ENCODE measurements at places on chromosomes 2 and 18.
A peak's percentile ranks its signal among the peaks of the same experiment; 100 is the strongest.

GRCh38 chr2:209046163-209046562 is 377.7 kb upstream of the MAP2 start:
- DNase-seq, result no peak

- DNase-seq, result no peak
Observed at GRCh38 chr18:58638441-58638840, 9.6 kb upstream of the ALPK2 start.

GRCh38 chr18:22838639-22839277 is 94.4 kb upstream of the RBBP8 start:
- DNase-seq, result no peak

DNA sequence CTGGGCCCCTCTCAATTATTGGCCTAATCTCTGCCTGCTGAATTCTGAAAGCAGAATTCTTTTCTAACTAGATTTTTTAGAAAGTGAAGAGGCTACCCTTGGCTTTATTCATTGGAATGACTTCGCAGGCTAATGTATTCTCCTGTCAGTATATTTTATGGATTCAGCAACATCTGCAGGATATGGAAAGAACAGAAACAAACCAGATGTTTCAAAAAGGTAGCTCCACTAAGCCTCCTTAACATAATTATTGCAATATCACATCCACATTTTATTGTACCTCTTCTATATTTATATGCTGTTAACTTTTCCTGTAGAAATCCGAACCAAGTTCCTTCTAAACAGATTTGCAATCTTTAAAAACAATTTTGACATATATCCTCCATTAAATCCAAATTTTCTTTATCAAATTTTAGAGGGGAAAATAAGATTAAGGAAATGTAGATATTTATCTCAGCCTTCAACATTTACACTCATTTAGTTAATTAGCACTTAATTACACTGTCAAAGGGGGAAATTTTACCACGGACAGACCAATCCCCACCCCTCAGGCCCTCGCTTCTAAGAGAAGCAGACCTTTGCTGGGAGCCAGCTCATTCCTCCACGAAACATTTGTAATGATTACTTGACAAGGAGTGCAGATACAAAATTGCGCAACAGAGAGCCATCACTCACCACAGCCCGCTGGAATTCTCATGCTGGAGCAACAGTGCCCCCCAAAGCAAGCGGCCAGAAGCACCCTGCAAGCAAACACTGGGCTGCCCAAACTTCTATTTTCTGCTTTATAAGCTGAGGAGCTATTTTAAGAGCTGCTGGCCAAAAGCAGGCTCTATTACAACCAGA is 253.4 kb downstream of the ETAA1 start:
- no peak for DNase-seq

DNA sequence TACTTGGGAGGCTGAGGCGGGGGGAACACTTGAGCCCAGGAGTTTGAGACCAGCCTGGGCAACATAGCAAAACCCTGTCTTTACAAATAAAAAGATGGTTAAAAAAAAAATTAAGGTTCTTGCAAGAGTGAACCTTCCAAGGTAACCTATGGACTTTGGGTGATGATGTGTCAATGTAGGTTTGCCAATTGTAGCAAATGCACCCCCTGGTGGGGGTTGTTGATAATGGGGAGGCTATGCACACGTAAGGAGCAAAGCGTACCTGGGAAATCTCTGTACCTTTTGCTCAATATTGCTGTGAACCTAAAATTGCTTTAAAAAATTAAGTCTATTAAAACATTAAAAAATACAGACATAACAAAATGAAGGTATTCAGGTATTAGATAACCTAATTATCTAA is 70.4 kb downstream of the CWC22 start:
- no peak for DNase-seq

DNA sequence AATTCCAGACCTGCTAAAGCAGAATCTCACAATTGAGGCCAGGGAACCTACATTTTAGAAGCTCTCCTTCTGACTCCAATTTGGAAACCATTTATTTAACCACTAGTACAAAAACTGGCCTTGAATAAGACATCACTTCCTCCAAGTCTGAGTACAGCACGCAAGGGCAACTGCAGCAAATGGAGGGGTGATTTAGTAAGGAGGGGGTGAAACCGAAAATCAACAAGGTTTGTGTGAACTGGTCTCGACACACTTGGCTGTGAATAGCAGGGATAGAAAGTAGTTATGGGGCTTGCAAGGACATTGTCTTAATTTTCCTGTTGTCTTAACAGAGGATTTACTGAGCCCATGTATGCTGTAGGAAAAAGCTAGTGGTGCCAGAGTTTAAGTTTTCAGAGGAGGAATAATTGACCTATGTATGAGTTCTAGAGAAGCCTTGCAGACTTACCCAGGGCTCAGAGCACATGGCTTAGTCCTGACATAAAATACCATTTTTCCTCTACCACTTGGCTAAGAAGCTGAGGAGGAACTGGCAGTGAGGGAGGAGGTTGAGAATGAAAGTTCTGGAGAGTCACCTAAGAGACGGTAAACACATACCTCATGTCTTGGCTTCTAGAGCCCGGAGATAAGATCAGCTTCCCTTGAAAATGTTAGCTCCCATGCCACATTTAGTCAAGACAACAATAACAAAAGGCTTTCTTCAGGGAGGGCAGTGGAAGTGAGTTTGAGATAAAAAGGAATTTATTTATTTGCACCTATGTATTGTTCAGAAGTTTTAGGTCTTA is 114.8 kb downstream of the SMAD2 start:
- no peak for DNase-seq

- no peak for DNase-seq
Observed at GRCh38 chr2:127416506-127417001, 1.7 kb upstream of the PROC start.

GRCh38 chr2:178677599-178677998 is 129.6 kb downstream of the TTN start:
- DNase-seq, result no peak

GRCh38 chr2:119264781-119265692 is 41.4 kb downstream of the STEAP3 start:
- DNase-seq, result peak; percentile 28

- no peak for DNase-seq
Observed at GRCh38 chr2:78245394-78246135, 723.4 kb upstream of the LRRTM4 start.

- DNase-seq, result no peak
Observed at GRCh38 chr2:225599856-225600255, 200.3 kb downstream of the NYAP2 start.

- no peak for DNase-seq
Observed at GRCh38 chr2:130759906-130760753, 4.8 kb downstream of the AMER3 start.

DNA sequence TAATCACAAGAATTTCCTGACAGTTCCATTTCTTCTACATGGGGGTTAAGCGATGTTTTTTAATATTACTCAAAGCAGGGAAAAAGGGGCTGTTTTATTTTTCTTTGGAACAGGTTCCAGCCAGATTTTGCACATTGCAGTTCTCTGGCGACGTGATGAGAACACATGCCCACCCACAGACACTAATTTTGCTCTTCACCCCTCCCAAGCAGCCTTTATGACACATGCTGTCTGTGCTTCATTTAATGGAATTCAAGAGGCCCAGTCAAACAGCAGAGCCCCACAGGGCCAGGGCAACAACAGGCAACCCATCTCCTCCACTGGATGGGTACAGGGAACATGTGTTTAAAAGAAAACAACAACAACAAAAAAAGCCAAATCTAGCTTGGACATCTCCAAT is 70.8 kb downstream of the SPRED2 start:
- no peak for DNase-seq

DNA sequence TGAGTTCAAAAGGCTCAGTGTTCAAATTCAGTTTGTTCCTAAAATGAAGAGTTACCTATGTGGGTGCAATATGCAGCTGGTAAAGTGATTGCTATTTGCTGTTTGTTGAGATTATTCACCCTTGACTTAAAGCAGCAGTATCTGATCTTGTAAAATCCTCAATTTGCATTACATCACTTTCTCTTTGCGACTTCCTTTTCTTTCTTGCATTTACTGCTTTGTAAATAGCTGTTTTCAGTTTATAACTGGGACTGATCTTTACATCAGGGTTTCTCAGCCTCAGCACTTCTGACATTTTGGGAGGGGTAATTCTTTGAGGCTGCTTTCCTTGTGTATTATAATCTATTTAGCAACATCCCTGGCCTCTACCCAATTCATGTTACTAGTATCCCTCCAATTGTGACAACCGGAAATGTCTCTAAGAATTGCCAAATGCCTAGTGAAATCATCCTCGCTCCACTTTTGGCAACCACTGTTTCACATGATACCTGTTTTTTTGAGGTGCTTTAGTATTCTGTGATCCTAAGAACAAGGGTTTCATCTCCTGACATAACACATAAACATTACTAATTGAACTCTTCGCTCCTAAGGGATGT is 12.1 kb upstream of the ERCC3 start:
- DNase-seq, result no peak

DNA sequence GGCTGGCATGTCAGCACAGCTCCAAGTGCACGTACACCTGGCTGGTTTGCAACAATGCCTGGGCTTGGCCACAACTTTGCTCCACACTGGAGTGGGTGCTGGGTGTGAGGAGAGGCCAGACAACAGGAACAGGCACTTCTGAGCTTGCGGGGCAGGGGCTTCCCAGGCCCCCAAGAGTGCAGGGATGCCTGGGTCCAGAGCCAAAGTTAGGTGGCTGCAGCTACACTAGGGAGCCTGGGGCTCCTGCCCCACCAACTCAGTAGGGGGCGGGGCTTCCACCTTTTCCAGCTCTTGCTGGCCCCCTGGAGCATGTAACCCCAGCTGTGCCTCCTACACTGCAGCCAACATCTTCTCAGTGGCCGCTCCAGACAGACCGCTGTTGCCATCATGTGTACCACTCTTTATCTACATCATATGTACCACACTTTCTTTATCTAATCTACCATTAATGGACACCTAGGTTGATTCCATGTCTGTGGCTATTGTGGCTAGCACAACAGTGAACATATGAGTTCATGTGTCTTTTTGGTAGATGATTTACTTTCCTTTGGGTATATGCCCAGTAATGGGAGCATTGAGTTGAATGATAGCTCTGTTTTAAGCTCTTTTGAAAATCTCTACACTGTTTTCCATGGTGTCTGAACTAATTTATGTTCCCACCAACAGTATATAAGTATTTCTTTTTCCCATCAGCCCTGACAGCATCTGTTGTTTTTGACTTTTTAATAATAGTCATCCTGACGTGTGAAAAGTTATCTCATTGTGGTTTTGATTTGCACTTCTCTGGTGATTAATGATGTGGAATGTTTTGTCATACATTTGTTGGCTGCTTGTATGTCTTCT is 87.9 kb downstream of the ZNF804A start:
- no peak for DNase-seq

DNA sequence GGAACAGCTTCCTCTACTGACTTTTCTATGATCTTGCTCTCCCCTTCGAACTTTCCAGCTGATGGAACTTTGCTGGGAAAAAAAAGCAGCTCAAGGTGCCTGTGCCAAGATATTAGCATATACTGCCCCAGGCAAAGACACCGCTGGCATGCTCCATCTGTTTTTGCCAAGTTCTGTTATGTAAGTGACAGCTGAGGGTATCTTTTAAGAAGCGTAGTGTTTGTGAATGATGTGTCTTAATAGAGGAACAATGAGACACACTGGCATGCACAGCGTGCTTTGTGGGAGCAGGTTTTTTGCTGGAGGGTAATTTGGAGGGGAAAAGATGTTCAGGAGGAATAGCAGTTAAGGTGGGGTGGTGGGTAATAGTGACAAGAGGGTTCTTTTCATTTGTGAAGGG is 47.8 kb downstream of the SLC4A3 start:
- no peak for DNase-seq

DNA sequence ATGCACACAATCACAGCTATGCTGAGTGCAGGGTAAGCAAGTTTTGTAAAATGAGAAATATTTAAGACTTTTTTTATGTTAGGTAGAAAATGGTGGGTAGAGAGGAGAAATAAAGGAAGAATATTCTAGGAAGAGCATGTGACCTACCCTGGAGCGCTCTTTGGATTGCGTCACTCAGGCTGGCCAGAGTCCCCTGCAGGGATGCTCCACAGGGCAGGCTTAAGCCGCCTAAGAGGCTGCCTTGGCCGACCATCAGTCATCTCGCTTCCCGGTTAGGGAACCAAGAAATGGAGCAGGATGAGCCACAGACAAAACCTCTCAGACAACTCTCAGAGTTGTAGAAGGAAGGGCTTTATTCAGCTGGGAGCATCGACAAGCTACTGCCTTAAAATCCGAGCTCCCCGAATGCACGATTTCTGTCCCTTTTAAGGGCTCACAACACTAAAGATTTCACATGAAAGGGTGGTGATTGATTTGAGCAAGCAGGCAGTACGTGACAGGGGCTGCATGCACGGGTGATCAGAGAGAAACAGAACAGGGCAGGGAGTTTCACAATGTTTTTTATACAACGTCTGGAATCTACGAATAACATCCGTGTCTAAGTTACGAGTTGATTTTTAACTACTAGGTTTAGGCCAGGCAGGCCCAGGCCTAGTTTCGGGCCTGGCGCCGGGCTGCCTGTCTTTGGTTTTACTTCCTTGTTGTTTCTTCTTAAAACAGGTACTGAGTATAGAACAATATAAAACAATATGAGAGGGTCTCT is 1072.0 kb downstream of the CBLN2 start:
- no peak for DNase-seq

- DNase-seq, result no peak
Observed at GRCh38 chr2:167942366-167943081, 304.9 kb downstream of the STK39 start.

DNA sequence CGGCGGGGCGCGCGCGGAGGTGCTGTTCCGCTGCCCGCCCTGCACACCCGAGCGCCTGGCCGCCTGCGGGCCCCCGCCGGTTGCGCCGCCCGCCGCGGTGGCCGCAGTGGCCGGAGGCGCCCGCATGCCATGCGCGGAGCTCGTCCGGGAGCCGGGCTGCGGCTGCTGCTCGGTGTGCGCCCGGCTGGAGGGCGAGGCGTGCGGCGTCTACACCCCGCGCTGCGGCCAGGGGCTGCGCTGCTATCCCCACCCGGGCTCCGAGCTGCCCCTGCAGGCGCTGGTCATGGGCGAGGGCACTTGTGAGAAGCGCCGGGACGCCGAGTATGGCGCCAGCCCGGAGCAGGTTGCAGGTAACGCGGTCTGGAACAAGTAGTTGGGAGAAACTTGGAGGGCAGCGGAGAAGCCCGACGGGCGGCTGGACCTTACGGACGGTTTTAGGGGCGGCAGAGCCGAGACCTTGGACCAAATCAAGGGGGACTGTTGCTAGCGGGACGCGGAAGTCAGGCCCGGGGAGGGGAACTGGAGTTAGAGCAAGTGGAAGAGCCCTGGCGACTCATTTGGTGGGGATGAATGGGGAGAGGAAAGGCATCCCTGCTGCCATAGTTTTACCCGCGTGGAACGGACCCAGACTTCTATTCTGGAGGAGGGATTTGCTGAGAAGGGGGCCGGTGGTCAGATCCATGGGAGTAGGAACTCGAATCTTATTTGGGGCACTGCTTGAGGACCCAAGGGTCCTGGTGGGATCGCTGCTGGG is 573 bp downstream of the IGFBP2 start:
- DNase-seq, result no peak

GRCh38 chr18:55376387-55376786 is 211.6 kb downstream of the TCF4 start:
- DNase-seq, result no peak

GRCh38 chr2:119491776-119492525 is 32.3 kb downstream of the SCTR start:
- no peak for DNase-seq

- DNase-seq, result no peak
Observed at GRCh38 chr2:134110532-134110931, 143.3 kb upstream of the MGAT5 start.

- DNase-seq, result no peak
Observed at GRCh38 chr18:48753691-48754090, 197.1 kb downstream of the SMAD7 start.

All from NCI-H187 (cell line).